ENCODE measurements at places on chromosomes 4 and X.

DNA sequence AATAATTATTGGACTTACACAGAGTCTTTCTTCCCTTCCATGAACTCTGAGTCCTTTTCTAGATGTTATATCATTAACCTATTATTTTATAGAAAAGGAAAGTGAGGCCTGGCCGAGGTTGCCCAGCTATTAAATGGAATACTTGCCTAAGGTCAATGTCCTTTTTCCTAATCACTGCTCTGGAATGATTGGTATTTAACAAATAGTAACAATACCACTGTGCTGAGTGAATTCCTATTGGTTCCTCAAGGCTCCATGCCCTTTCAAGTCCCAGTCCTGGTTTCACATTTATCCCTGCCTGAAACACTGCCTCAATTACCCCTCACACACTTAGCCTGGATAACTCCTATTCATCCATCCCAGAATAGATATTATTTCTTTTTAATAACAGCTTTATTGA is 6.2 kb downstream of the TCEAL9 start:
- no peak for DNase-seq

GRCh38 chrX:136112778-136113177 is 34.6 kb upstream of the FHL1 start:
- no peak for DNase-seq

DNA sequence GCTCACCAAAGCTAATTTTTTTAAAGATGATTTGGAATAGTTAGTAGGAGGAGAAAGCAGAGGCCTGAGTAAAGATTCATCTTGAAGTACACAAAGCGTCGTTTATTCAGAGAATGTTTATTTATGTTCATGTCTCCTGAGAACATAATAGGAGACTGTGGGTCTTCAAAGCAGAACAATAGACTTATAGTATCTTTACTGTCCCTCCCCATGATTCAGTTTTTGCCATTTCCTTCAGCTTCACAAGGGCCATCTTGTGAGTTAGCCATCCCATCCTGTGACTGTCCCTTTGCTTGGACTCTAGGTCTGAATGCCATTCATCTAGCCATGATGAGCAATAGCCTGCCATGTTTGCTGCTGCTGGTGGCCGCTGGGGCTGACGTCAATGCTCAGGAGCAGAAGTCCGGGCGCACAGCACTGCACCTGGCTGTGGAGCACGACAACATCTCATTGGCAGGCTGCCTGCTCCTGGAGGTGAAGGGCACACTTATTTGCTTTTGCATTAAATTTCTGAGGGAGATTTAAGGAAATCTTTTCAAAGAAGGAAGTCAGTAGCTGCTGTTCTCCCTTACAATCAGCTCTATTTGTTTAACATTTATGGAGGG is 105.8 kb downstream of the NFKB1 start:
- DNase-seq, result no peak

DNA sequence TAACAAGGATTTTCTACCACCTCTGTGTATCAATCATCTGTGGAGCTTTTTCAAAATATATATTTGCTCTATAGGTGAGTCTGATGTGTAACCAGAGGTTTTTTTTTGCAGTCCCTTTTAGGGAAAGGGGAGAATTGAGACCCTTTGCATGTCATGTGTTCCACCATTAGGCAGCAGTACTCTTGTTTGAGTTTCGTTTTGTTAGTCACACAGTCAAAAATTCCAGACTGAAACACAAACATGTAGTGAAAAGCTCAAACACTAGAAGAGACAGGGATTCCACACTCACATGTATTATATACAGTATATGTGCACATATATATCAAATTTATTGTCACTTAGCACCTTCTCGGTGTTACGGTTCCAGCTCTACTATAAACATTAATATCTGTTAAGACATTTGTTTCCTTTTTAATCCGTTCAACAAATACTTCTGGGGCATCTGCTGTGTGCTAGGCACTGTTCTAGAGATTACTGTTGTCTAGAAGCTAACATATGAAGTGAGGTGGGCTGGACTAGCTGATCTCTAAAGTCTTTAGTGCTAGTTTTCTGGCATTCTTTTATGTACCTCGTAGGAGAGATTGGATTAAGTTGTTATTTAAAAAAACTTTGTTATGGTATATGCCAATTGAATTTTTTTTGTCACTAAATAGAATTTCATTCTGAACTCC is 5.5 kb downstream of the USP9X start:
- DNase-seq, result no peak

- no peak for DNase-seq
Observed at GRCh38 chr4:32196950-32197688, 1477.0 kb downstream of the PCDH7 start.

DNA sequence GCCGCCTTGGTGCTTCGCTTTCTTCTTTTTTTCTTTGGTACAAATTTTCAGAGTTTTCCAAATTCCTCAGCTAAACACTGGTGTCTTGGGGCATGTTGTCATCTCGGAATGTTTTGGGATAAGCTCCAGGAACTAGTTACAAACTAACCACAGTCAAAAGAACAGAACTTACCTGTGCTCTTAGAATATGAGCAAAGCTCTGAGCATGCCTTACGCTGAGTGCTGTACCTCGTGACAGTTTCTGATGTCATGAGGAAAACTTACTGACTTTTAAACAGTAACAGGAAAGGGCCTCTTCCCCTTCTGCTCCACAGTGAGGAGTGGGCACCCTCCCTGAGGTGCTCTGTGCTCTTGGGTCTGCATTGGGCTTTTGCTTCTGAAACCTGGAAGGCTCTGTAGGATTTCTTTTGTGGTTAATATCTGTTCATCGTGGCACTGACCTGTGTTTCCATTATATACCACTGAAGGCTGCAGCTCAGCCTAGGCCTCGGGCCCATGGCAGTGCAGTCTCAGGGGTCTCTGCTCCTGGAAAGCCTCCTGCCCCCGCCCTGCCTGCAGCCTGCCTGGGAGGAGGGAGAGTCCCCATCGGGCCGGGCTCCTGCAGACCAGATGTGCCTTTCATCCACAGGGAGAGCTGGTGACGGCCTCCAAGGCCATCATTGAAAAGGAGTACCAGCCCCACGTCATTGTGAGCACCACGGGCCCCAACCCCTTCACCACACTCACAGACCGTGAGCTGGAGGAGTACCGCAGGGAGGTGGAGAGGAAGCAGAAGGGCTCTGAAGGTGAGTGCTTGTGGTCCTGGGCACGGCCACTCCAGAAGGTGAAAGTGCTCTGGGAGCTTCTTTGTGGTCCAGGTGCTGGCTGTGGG is 48.7 kb downstream of the NOP14 start:
- DNase-seq, result no peak

- DNase-seq, result no peak
Observed at GRCh38 chrX:106932492-106932923, 12.3 kb downstream of the CLDN2 start.

- no peak for DNase-seq
Observed at GRCh38 chr4:154142664-154143063, 348.9 kb downstream of the DCHS2 start.

GRCh38 chrX:131034063-131034462 is 24.1 kb upstream of the ARHGAP36 start:
- no peak for DNase-seq

Measured in endodermal cell (in vitro differentiated cells).